ENCODE measurements at places on chromosomes 5 and 9.

DNA sequence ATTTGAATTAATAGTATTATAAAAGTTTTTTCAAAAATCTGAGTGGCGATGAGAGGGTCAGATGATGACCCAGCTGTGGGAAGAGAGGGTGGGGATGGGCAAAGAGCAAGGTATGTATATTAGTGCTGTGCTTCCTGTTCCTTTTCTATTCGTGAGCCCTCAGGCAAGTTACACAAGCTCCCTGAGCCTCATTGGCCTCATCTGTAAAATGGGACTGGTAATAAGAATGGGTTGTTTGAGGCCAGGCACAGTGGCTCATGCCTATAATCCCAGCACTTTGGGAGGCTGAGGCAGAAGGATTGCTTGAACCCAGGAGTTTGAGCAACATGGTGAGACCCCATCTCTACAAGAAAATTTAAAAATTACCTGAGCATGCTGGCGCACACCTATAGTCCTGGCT, 24.0 kb upstream of the MLANA start:
- no peak for DNase-seq

GRCh38 chr9:5388026-5388819, 48.5 kb upstream of the RLN1 start:
- no peak for DNase-seq

GRCh38 chr5:93123127-93123526, 457.9 kb downstream of the NR2F1-AS1 start:
- no peak for DNase-seq

GRCh38 chr9:86368871-86369521, 14.8 kb upstream of the TUT7 start:
- no peak for DNase-seq

DNA sequence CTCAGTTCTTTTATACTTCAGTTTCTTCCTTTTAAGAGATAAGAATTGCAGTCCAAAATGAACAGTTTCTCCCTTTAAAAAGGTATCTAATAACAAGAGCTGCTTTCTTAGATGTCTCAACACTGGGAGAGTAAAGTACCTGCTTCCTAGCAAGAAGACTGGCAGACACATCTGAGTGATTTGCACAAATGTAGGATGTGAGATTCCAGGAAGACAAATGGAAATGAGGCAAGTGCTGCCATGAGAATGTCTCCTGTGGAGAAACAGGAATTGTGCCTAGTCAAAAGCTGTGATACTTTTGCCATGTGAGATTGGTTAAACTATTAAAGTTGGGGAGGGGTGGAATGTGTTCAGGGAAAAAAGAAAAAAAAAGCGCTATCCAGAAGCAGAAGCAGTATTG, 159.1 kb downstream of the HTR1A start:
- no peak for DNase-seq

GRCh38 chr5:75885321-75885720, 168.1 kb upstream of the POC5 start:
- DNase-seq, result no peak

GRCh38 chr5:40333459-40334241, 346.1 kb upstream of the PTGER4 start:
- DNase-seq, result no peak

DNA sequence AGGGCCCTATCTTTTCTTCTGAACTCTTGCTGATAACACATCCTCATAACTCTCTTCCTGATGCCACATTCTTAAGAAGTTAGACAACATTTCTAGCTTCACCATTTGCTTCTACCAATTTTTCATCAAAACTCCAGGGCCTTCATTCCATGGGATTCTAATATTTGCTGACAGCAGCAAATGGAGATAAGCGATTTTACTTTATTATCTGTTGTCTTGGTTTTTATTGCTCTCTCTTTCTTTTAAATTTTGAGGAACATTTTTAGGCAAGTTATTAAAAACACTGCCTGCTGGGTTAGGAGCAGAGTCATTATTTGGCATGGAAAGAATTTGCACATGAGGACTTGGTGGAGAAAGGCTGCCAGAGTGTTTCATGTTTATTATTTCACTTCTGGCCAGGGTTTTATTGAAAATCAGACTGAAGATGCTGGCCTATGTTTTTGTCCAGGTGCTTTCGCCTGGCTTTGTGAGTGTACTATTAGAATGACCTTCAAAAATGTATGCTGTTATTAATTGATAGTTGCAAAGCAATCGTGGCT, 27.7 kb downstream of the NSG2 start:
- no peak for DNase-seq

GRCh38 chr9:133339641-133340040, 3.7 kb upstream of the SURF6 start:
- DNase-seq, result no peak

- no peak for DNase-seq
These were observed 914.9 kb downstream of the EFNA5 start for GRCh38 chr5:106755789-106756188.

DNA sequence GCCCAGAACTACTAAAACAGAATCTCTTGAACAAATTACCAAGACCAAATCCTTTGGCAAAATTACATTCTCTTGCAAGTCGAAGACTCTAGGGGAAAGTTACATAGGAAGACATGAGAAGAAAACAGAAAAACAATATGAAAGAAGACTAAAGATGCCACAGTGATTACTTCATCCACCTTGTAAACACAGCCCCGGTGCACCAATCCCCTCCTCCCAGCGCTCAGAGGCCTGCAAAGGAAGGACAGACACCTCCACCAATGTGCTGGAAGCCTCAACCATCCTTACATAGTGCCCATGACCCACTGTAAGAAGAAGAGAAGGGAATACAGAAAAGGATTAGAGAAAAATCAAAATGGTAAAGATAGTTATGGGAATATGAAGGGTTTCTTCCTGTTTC, 218.5 kb downstream of the SPOCK1 start:
- no peak for DNase-seq

- DNase-seq, result no peak
These were observed 25.5 kb downstream of the APC start for GRCh38 chr5:112763165-112763564.

GRCh38 chr5:91390268-91390667, 7.2 kb upstream of the ARRDC3 start:
- DNase-seq, result no peak

DNA sequence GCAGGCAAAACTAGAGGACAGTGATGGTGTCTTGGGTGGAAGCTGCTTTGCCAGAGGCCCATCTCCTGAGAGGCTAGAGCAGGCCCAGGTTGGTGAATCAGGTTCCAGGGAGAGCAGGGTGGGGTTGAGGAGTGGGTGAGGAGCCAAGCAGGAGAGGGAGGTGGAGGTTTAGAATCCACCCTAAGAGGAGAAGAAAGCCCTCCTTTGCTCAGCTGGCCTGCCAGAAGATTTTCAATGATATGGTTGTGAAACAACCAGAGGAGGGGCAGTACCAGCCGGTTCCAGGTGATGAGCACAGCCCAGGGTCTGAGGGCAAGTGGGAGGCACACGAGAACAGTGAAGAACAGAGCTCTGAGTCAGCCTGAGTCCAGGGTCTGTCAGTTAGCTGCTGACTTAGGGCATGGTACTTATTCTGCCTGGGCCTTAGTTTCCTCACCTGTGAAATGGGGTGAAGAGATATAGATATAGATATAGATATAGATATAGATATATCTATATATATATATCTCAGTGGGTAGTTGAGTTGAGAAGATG, 17.8 kb downstream of the PPARGC1B start:
- no peak for DNase-seq

- no peak for DNase-seq
These were observed 10.6 kb upstream of the SLC25A48 start for GRCh38 chr5:135823881-135824280.

- DNase-seq, result no peak
These were observed 50.6 kb downstream of the NKD2 start for GRCh38 chr5:1058988-1059883.

DNA sequence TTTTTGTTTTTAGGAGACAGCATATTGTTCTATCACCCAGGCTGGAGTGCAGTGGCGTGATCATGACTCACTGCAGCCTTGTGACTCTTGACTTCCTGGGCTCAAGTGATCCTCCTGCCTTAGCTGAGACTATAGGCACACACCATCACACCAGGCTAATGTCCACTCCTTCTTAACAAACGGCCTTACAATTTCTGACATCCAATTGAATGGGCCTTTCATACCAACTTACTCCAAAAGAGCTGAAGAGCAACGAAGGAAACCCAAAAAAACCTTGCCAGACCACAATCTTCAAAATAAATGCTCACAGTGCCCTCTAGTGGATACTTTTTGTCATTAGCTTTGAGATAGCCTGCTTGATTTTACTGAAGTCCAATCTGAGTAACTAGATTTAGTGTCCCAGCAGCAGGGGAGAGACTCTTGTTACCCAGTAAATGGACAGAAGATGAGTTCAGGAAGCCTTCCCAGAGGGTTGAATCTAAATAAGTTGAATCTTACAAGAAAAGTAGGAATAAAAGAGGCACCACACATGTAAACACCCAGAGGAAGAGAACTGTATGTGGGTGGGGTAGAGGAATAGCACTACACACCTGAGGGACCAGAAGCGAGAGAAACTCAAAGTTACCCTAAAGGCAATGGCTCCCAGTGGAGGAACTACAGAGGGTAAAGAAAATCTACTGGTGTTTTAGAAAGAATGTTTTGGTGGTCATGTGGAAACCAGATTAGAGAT, 9.3 kb downstream of the ZNF622 start:
- no peak for DNase-seq

DNA sequence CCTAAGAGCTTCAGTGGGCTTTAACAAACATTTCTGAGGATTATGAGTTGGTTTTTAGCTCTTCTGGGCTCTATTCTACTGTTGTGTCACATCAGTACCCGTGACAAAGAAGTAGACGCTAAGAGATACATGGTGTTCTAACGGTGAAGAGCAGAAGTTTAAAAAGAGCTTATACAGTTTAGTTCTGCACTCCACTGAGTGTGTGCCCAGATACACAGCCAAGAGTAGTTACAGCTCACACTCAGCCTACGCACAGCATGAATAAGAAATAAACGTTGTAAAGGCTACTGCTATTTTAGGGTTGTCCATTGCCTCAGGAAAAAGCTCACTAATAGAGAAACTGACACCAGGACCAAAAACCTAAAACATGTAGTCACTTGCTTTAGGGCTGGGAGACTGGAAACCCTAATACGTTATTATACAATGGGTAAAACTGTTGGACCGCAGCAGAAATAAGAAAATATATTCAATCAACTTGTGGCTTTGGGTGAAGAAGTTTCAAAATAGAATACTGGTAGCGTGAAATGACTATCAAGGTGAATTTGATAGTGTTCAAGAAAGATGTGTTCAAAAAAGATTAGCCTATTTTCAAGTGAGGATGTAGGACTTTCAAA, 34.7 kb downstream of the PSIP1 start:
- DNase-seq, result no peak

- no peak for DNase-seq
These were observed 8.9 kb upstream of the PALM2AKAP2 start for GRCh38 chr9:109771087-109771486.

- DNase-seq, result no peak
These were observed 158.2 kb downstream of the MACROH2A1 start for GRCh38 chr5:135240781-135241360.

- peak; percentile 24 for DNase-seq
These were observed at the start of gene LHX3 for GRCh38 chr9:136204838-136205706. TSS of gene LHX3 (minus strand) at chr9:136205128. CDS start at chr9:136205012, 116 bp downstream.

- DNase-seq, result no peak
These were observed 267.5 kb downstream of the ZSWIM6 start for GRCh38 chr5:61599370-61600122.

- no peak for DNase-seq
These were observed 66.7 kb downstream of the DAB2IP start for GRCh38 chr9:121718084-121718483.

Measured in stimulated activated CD4-positive, alpha-beta T cell treated with anti-CD3 and anti-CD28 coated beads, Interleukin-12 subunit alpha, Interleukin-12 subunit beta, amount 100 ng/mL, for 4 hours (primary cell).